ENCODE measurements at places on chromosomes 1 and 21.

DNA sequence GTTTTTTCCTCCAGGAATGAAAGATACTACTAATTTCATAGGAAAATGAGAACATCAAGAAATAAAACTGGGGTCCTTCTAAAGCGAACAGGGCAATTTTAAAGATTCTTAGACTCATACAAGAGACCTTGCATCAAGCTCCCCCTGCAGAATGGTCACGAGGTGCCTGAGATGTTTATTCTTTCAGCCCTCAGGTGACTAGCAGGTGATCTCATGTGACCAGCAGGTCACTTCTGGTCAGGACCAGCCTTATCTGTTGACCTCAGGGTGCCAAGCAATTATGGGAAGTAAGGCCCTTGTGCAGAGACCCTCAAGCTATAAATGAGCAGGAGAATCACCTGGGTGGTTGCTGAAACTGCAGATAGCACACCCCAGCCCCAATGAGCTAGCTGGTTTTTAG lies 20.6 kb upstream of the TMEM51 start:
- no peak for DNase-seq

DNA sequence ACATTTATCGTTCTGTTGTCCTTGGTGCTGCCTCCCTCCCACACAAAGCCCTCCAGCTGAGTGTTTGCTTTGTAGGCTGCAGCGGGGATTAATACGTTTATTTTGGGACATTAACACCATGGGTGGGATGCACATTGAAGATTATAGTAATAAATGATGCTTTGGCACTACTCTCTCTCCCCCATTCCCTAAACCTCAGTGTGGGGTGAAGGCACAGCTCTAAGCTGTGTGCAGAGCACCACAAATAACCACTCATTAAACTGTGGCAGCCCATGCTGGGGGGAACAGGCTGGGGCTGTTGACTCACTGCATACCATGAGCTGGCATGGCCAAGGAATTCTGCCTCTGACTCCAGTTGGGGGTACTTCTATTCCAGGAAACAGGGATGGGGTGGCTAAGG lies 7.7 kb downstream of the PCP4L1 start:
- DNase-seq: peak; percentile 9

- no peak for DNase-seq
These were observed 39.1 kb upstream of the FHAD1 start for GRCh38 chr1:15207829-15208429.

GRCh38 chr1:8170059-8170835 lies 144.1 kb upstream of the ERRFI1 start:
- no peak for DNase-seq

- no peak for DNase-seq
These were observed 74.4 kb downstream of the CLCA4 start for GRCh38 chr1:86621286-86621685.

- no peak for DNase-seq
These were observed 72.6 kb upstream of the MACF1 start for GRCh38 chr1:39131940-39132339.

DNA sequence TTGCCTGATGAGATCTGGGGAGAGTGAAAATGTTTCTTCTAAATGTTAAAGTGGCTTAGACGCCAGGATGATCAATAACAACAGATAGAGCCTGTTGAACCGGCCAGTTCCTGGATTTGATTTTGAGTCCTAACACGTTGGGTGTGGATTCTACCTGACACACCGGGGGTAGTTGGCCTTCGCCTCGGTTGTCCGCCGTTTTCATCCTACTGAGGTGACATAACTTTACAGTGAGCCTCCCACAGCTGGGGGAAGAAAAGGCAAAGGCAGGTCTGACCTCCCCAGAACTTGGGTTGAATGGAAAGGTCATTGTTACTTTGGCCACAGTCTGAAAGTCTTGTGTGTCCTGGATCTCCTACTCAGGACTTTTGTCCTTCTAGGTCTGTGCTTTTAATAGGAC lies 1.1 kb downstream of the PGD start:
- no peak for DNase-seq

DNA sequence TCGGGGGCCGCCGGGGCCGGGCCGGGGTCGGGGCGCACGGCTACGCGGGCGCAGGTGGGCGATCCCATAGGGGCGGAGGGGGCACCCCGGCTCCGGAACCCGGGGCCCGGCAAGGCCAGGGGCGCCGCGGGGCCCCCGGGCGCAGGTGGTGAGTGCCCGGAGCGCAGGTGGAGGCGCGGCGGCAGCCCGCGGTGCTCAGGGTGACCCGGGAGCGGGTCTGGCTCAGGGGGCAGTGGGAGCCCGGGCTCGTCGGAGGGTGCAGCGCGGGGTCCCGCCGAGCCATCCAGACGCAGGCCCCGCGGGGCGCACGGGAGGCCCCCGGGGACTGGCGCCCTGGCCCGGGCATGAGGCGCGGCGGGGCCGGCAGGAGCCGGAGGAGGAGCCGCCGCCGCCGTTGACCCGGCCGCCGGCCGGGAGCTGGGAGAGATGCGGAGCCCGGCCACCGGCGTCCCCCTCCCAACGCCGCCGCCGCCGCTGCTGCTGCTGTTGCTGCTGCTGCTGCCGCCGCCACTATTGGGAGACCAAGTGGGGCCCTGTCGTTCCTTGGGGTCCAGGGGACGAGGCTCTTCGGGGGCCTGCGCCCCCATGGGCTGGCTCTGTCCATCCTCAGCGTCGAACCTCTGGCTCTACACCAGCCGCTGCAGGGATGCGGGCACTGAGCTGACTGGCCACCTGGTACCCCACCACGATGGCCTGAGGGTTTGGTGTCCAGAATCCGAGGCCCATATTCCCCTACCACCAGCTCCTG lies 489 bp downstream of the CELSR2 start:
- no peak for DNase-seq

DNA sequence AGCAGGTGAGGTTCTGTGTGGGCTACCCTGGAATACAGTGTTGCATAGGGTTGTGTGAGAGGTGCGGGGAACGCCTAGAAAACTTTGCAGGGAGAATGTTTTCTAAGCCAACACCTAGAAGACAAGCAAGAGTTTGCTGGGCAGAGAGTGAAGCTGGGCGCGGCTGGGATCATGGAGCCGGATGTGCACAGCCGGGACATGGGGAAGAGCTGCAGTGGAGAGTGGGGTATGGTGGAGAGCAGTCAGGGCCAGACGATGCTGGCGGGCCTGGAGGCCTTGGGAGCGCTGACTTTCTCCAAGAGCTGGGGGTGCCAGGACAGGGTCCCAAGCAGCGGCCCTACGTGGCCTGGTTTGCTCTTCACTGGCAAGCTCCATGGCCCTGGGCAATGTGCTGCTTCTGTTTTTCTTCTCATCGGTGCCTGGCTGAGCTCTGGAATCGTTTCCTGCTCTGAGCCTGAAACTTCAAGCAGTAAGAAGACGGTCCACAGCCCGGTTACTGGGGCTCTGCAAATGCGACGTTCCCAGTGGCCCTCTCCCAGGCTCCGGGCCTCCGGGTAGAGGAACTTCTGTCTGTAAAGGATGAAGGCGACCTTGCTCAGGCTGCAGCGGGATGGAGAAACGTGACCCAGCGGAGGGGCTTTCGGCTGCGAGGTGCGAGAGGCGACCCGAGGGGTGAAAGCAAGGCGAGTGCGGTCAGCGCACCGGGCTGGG lies 51.9 kb upstream of the CD34 start:
- no peak for DNase-seq

DNA sequence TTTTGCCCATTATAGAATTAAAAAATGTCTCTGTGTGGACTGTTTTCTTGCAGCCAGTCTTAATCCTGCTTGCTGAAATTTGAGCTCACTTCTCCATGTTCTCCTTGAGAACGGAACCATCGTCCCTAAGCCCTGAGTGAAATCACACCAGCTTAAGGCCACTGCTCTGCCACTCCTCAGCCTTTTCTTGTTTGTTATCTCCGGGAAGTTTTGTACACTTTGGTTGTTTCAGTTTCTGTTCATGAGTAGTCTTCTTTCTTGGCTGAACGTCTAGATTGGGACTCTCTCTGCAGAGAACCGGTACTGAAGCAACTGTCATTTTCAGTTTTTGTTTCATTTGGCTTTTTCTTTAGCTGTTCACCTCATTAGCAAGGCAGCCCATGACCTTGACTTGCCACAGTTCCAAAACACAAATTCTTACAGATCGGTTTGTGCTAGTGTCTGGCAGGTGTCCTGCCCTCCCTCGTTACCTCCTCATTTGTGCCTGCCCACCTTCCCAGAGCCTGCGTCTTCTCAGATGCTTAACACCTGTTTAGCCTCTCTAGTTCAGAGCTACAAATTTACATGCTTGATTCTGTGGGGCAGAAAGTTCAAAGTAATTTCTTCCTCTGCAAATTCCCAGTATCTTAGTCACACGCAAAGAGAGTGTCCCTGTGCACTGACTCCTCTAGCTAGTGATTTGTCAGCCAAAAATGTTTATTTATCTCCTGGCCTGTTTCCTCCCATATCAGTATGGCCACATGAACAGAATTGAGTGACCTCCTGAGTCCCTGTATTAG lies 12.4 kb downstream of the PSEN2 start:
- no peak for DNase-seq

DNA sequence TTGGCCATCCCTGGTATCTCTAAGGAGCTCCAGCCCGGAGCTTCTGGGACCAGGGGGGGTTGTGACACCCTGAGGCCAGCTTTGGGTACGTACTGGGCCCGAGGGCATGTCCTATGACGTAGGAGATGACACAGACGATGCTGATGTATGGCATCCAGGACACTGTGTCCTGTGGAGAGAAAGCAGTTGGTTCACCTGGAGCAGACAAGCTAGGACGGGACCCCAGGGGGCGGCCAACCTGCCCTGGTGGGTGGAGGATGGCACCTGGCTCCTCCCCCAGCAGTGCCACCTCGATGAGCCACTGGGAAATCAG lies 12.1 kb upstream of the SLC2A7 start:
- no peak for DNase-seq

DNA sequence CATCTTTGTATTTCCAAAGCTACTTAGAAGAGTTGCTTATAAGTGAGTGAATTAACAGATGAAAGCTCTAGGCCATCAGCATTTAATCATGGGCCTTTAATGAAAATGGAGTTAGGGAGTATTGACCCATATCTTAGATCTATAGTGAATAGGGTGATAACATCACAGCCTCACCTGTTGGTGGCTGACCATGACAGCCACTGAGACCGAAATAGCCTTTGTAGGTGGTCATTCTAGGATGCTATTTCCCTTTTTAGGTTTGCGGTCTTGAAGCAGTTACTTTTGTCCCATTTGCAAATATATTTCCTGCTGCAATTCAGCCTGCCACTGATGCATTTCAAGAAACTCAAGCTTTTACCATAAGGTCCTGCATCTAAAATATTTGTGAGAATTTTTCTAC lies 410.1 kb upstream of the LYPLAL1 start:
- no peak for DNase-seq

DNA sequence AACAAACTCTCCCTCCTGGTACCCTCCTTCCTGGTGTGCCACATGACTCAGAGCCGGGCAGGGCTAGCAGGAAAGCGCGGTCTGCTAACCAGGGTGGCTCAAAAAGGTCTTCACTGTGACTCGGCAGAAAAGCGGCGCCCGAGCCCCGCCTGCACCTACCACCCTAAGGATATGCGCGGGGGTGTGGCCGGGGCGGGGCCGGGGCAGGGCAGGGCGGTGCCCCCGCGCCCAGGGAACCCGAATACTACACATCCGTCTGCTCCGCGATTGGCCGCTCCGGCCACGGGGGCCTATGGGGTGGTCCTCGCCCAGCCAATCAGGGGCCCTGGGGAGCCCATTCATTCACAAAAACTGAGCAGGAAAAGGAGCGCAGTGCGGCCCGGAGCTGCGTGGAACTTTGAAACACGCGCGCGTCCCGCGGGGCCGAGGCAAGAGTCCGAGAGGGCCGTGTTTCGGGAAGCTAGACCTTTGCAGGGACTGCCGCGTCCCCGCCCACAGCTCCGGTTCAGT lies 1.7 kb downstream of the LRP8 start:
- DNase-seq: peak; percentile 88

DNA sequence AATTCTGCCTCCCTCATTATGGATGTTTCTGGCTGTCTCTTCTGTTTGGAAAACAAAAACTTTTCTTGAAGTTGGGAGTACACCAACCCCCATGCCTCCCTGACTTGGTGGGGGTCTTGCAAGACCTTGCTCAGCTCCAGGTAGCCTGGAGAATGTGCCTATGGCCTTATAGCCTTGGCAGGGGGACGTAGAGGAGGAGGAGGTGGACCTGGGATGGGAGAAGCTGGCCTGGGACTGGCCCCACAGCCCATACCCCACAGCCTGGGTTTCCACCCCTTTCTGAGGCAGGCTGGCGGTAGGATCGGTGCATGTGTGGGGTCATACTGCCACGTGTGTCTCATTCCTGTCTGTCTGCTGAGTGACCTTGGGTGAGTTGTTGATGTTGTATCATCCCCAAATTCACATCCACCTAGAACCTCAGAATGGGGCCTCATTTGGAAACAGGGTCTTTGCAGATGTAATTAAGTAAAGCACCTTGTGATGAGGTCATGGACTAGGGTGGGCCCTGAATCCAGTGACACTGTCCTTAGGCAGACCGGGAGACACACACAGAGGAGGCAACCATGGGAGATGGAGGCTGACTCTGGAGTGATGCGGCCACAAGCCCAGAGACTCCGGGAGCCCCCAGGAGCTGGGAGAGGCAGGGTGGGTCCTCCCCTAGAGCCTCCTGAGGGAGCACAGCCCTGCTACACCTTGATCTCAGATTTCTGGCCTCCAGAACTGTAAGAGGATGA lies 18.5 kb downstream of the OBSCN start:
- DNase-seq: no peak

- DNase-seq: no peak
These were observed 46.7 kb downstream of the CAPZB start for GRCh38 chr1:19438516-19439195.

DNA sequence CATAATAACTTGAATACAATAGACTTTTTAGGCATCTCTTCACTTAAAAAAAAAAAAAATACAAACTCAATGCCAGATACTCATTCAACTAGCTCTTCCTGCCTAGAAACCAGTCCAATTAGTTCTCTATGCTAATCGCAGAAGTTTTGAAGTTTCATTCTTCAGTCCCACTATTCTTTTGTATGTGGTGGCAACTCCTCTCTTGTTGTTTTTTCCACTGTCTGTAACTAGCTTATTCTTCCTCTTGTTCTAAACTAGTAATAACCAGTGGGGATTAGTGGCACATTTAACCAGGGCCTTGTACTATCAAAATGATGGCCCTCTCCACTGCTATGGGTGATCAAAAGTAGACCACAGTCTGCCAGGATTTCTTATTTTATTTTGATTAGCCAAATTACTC lies 52.5 kb downstream of the SELENOF start:
- no peak for DNase-seq

DNA sequence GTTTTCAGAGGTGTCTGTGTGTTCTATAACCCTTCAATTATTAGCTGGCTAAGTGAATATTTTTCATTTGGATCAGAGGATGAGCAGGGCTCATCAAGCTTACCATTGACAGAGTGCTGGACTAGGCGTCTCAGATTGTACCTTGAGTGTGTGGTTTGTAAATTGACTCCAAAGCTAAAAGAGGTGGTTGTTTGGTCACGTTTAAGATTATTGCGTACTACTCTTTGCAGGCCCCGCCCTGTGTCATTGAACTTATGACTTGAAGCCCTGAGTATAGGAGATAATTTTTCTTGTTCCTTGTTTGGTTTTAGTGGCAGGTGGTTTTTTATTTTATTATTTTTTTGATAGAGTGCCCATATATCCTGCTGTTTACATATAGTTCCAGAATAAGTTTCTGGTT lies 17.7 kb downstream of the MRPS6 start:
- no peak for DNase-seq

GRCh38 chr1:38605063-38605462 lies 254.5 kb downstream of the RRAGC start:
- DNase-seq: no peak
